ENCODE measurements at places on chromosomes 6 and 20.

GRCh38 chr6:158812611-158813010 is 6.6 kb downstream of the EZR start:
- DNase-seq, result no peak

- no peak for DNase-seq
Measured at GRCh38 chr20:858011-858410, 24.5 kb downstream of the FAM110A start.

GRCh38 chr20:20076297-20077065 is 24.1 kb downstream of the CFAP61 start:
- no peak for DNase-seq

GRCh38 chr6:82216549-82216948 is 31.0 kb downstream of the IBTK start:
- DNase-seq, result no peak

DNA sequence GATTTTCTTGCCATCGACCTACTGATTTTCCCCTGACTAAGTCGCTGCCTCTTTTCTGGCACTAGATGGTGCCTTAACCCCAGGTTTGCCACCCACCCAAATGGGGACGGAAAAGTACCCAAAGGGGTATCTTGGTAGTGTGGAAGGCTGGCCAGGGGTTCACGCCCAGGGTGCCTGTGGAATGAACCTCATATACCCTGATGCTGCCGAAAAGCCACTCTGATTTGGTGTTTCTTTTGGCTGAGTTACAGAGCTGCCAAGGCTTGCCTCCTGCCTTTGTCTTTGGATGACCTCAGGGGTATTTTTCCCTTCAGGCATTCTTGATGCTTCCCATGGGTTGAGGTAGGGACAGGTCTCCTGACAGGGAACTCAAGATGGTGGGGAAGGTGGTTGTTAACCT is 78.1 kb downstream of the MAP3K7 start:
- DNase-seq, result no peak

- no peak for DNase-seq
Measured at GRCh38 chr6:4271761-4272470, 136.5 kb upstream of the ECI2 start.

- DNase-seq, result no peak
Measured at GRCh38 chr6:42163981-42164380, 9.2 kb upstream of the GUCA1A start.

GRCh38 chr20:35773154-35773751 is 1.4 kb downstream of the PHF20 start:
- DNase-seq, result no peak

DNA sequence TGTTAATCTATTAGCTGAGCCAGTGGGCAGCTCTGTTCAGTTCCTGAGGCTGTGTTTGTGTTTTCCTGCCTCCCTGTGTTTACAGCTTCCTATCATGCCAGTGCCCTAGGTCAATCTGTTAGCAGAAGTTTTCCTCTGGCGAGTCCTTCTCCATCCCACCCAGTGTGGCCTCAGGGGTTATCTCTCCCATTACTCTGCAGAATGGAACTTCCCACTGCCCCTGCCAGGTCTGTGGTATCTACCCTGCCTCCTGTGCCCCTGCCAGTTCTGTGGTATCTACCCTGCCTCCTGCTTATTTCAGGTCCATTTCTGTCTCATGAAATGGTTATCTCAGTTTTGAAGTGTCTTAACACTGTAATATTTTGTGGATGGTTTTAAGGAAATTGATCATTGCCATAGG is 63.1 kb downstream of the SLX4IP start:
- no peak for DNase-seq

DNA sequence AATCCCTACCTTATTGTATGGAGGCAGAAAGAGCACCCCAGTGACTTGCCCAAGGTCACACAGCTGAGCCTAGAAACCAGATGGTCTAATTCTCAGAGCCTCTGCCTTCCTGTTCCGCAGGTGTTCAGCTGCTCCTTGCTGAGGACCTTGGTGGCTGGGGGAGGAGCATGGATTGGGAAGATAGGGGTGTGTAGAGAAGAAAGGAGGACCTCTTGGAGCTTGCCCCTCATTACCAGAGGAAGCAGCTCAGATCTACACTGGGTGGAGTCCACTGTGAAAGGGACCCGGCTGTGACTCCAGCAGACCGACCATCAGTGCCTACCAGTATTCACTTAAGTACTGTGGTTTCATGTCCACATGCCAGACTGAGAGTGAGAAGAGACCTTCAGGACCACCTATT is 15.2 kb downstream of the FOXP4 start:
- DNase-seq, result no peak

GRCh38 chr6:11639376-11640235 is 102.1 kb downstream of the TMEM170B start:
- no peak for DNase-seq

GRCh38 chr20:57708694-57709673 is 831 bp downstream of the PMEPA1 start:
- DNase-seq, result no peak

Data from GM18507 (cell line).